MV-4-11 (cell line): ENCODE measurements at places on chromosomes 3 and 15.

DNA sequence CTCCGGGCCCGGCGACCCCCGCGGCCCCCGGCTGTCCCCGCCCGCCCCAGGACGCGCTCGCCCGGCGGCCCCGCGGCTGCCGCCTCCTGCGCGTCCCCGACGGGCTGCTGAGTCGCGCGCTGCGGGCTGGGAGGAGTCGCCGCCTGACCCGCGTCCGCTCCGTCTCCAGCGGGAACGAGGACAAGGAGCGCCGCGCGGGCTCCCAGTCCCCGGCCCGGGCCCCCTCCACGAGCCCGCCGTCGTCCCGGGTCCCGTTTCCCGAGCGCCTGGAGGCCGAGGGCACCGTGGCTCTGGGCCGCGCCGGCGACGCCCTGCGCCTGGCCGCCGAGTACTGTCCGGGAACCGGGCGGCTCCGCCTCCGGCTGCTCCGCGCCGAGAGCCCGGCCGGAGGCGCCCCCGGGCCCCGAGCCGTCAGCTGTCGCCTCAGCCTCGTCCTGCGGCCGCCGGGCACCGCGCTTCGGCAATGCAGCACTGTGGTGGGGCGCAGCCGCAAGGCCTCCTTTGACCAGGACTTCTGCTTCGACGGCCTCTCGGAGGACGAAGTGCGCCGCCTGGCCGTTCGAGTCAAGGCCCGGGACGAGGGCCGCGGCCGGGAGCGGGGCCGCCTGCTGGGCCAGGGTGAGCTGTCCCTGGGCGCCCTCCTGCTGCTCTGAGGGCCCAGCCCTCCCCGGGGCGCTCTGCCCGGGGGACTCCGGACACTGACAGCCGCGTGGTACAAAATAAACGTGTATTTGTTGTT lies 1.5 kb downstream of the C2CD4A start:
- no peak for DNase-seq

- peak; percentile 92 for DNase-seq
Observed at GRCh38 chr3:36969540-36970432, 23.1 kb downstream of the EPM2AIP1 start.

DNA sequence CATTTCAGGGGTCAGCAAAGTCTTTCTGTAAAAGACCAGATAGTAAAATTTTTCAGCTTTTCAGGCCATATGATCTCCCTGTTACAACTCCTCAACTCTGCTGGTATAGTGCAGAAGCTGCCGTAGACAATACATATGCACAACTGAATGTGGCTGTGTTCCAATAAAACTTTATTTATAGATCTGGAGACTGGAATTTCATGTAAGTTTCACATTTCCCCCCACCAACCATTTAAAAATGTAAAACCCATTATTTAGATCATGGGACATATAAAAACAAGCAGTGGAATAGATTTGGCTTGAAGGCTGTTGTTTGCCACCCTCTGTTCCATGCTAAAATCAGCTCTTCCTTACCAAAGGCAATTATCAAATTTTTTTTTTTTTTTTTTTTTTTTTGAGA lies 28.8 kb upstream of the MEX3B start:
- no peak for DNase-seq

DNA sequence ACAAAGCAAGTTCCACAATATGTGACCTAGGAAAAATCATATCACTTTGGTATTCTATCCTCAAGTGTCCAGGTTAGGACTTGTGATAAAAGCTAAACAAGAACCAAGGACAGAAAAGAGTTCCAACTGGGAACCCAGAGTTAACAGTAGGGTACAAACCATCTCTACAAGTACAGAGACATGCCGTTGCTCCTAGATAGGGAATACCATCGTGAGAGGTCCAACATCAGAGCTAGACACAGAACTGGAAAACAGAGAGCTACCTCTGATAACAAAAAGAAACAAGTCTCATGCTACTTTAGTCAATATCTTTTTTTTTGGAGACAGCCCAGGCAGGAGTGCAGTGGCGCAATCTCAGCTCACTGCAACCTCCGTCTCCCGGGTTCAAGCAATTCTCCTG lies 37.8 kb downstream of the SMARCC1 start:
- no peak for DNase-seq

DNA sequence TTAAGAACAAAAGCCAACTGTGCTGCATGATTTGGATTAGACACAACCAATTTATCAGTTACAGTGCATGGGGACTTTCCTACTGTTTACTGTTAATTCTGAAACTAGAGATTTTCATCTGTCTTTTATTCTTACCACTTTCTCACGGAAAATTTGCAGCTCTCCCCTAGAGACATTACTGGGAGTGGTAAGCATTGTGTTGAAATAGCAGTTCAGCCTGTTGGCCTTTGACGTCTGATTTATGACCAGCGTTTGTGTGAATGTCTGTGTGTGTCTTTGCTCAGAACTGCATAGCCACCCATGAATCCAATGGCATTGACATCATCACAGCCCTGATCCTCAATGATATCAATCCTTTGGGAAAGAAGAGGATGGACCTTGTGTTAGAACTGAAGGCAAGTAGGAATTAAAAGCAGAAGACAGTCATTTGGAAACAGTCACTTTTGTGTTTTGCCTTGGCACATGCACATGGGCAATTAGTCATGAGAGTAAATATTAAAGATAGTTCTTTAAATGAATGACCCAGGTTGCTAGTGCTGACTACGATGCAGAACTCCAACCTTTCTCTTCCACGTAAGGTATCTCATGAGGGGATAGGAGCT lies 202.2 kb upstream of the BHLHE40 start:
- DNase-seq = peak; percentile 79

- DNase-seq = peak; percentile 60
Observed at GRCh38 chr3:36734742-36735141, 29.6 kb downstream of the DCLK3 start.

DNA sequence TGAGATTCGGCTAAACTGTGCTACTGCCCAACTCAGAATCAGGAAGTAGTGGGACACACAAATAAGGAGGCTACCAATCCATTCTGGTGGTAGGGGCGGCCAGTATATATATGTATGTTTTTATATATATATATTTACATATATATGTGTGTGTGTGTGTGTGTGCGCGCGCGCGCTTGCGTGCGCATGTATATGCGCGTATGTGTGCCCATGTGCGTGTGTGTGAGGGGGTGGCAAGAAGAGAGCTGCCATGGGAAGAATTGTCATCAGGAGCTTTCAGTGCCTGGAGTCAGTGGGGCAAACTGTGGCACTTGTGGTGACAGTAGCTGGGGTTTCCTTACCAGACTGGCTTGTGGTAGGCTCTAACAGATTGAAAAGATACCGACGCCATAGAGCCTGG lies 26.5 kb downstream of the GXYLT2 start:
- DNase-seq = no peak
